Cerebellum (tissue), 4 donors: ENCODE measurements at places on chromosomes 12 and 14. TPM values are rescaled to one million over a fixed set of nuclear protein-coding genes. Genes with fewer than 3 reads are reported as not detected.

GRCh38 chr12:26609986-26610385 is 223.0 kb downstream of the ITPR2 start:
- no peak for DNase-seq

GRCh38 chr12:31224768-31225448 is 101.0 kb downstream of the SINHCAF start:
- DNase-seq = no peak

GRCh38 chr12:53327435-53328042 is 6.1 kb upstream of the AAAS start:
- no peak for DNase-seq

DNA sequence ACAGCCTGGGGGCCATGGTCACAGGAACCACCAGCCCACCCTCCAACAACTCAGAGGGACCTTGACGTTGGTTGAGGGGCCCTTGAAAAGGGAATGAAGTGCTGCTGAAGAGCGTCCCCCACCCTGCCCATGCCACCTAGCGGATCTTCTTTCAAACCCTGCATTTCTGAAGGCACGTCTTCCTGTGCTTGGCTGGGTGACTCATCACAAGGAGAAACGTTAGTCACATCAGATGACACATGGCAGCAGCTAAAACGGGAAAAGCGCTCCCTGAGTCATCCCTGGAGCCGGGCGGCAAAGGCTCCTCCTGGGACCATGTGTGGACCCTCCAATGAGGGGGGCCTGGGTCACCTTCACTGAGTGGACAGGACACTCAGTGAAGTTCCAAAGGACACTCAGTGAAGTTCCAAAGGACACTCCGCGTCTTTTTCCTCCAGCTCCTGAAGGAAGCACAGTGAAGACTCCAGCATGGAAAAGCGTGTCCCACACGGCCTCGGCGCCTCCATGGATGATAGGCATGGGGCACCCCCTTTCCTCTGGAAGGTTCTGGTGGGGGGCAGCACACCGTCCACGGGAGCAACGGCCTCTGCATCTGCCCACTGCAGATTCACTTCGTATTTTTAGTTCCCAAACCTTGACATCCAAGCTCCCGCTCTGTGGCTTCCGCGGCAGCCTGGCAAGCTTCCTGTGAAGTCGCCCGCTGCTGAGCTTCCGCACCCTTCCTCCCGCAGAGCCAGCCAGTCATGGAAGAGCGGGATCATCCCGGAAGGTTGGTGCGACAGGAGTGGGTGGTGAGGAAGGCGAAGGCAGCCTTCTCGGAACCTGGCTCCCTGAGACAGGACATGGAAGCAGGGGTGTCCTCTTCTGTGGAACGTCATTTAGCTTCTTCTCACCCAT is 383.4 kb downstream of the VRK1 start:
- DNase-seq = no peak

GRCh38 chr12:52285172-52285745 is 6.1 kb downstream of the KRT81 start:
- no peak for DNase-seq

DNA sequence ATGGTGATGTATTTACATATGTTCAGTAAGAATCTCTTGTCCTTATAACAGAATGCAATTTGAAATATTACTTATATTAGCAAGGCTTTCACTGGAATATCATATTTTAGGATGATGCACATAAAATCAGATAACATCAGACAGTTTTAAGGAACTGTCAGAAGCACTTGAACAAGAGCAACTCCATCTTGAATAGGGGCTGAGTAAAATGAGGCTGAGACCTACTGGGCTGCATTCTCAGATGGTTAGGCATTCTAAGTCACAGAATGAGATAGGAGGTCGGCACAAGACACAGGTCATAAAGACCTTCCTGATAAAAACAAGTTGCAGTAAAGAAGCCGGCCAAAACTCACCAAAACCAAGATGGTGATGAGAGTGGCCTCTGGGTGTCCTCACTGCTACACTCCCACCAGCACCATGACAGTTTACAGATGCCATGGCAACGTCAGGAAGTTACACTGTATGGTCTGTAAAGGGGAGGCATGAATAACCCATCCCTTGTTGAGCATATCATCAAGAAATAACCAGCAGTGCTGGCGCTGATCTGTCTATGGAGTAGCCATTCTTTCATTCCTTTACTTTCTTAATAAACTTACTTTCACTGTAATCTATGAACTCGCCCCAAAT is 27.6 kb upstream of the ETV6 start:
- DNase-seq = no peak

GRCh38 chr14:93173943-93174395 is 10.7 kb downstream of the MOAP1 start:
- DNase-seq = no peak

GRCh38 chr14:56102941-56103340 is 15.3 kb upstream of the PELI2 start:
- no peak for DNase-seq

DNA sequence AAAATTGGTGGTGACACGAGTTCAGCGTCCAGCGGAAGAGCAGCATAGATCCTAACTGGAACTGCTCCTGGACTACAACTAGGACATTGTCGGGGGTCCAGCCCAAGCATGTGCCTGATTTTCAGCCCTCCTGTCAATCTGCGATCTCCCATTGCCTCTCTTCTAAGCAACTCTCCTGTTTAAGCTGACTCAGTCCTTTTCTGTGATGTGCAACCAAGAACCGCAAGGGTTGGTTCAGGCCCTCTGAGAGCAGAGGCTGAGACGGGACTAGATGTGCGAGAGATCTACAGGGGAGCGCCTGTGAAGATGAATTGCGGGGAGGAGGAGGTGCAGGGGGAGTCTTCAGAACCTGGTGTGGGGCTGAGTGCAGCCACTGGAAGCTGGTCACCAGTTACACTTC is 3.7 kb upstream of the PAPLN start:
- no peak for DNase-seq

- no peak for DNase-seq
Observed at GRCh38 chr12:116222358-116222757, 55.1 kb downstream of the MED13L start.

DNA sequence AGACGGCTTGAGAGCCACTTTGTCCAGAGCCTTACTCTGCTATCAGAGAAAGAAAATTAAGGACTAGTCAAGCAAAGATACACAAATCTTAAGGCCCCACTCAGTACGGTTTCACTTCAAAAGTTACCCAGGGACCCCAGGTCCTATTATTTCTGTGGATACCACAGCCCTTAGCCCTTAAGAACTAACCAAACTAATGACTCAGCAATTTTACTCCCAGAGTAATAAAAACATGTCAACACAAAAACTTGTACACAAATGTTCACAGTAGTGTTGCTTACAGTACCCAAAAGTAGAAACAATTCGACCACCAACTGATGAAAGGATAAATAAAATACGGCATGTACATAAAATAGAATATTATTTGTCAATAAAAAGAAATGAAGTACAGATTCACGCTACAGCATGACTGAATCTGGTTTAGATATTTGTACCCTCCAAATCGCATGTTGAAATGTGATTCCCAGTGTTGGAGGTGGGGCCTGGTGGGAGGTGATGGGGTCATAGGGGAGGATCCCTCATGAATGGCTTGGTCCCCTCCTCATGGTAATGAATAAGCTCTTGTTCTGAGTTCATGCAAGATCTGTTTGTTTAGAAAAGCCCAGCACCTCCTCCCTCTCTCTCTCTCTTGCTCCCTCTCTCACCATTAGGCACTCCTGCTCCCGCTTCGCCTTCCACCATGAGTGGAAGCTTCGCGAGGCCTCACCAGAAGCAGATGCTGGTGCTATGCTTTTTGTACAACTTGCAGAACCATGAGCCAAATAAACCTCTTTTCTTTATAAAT is 30.5 kb downstream of the AREL1 start:
- no peak for DNase-seq

DNA sequence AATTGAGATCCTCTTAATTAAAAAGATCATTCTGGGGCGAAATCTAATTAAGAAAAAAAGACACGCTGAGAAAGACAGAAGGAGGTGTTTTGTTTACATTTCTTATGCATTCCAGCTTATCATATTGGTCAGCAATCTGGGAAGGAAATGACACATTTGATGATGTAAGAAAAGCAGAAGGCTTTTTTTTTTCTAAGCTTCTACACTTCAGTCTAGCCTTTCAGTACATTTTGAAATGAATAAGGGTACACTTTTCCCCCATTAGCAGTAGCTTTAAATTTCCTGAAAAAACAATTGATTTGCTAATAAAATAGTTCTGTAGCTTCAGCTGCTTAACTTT is 5.9 kb upstream of the GSC start:
- no peak for DNase-seq

DNA sequence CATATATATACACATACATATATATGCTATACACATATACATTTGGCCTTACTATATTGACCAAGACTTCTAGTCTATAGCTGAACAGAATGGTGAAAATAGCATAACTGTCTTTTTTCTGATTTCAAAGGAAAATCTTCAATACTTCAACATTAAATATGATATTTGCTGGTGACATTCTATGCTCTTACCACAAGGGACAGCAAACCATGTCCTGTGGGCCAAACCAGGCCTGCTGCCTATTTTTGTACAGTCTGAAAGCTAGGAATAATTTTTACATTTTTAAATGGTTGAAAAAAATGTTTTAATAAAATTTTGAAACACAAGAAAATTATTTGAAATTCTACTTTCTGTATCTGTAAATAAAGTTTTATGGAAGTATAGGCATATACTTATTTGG is 63.6 kb downstream of the EML5 start:
- no peak for DNase-seq

DNA sequence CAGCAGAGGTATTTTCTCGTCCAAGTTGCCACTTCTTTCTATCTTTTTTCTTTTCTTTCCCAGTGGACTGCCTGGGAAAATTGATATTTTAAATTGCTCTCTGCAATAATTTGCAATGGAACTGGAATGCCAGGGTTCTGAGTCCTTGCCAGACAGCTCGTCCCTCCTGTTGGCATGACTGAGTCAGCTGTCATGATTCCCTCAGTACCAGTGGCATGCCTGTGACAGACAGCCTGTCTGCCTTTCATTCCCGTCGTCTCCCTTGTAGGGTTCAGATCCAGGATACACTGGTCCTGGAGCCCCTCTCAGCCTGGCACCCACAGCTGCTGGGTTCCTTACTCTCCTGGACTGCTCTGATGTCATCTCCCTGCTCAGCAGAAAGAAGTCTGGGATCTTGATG is 84.8 kb downstream of the PTPN11 start:
- no peak for DNase-seq

- DNase-seq = no peak
Observed at GRCh38 chr12:19179986-19180385, 50.5 kb downstream of the PLEKHA5 start.

- DNase-seq = no peak
Observed at GRCh38 chr12:127060310-127060847, 1206.6 kb upstream of the TMEM132C start.

DNA sequence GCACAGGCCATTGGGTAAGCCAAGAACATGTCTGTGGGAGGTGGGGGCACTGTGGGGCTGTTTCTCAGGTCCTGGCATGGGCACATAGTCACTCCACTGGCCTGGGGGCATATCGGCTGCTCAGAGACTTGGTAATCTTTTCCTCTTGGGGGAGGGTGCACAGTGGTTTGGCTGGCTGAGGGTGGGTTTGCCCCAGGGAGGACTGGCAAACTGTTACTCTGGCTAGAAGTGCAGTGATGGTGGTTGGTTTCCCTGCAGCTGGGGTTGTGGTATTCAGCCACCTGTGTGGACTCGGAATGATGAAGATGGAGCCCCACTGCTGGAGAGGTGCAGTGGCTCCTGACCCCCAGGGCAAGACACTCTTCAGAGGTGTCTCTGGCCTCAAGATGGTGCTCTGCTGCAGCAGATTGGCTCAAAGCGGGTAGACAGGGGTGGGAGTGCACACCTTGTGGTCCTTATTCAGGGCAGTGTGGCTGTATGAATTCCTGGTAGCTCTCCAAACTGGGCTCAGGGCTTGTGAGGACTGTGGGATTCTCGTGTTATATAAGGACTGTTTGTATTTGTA is 74.1 kb upstream of the DDHD1 start:
- DNase-seq = no peak

DNA sequence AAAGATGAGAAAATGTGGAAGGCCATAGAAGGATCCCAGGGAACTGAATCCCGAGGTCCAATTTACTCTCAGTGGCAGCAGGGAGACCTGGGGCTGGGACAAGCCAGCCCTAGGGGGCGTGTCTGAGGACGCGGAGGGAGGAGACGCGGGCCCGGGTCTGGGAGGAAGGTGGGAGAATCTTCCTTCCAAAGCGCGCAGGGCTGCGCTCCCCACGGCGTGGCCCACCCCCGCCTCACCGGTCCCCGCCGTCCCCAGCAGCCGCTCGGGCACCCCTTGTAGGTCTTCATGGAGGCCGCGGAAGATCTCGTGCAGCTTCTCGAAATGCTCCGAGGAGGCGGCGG is 323 bp downstream of the VTI1B start:
- DNase-seq = peak; percentile 69

DNA sequence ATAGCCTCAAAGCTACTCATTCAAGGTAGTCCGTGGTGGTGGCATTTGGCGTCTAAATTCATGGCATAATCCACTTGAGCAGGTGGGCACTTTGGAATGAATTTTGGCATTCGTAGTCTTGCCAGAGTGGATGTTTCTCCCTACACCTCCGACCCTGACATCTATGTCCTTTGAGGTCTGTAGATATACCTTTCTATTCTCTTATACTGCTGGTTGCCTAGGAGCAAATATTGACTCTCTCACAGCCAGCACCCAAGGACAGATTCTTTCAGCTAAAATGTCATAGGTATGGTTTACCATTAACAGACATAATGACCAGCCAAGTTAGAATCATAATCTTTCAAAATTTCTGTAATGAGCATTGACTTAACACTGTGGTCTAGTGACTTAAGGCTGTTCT is 47.4 kb upstream of the FLRT2 start:
- DNase-seq = no peak

The OGFOD2 gene
- 5.0 TPM for total RNA-seq

The B4GALNT3 gene
- 2.4 TPM for total RNA-seq

The FZD10 gene
- 14.1 TPM for total RNA-seq

The PIWIL1 gene
- total RNA-seq = 0.45 TPM

The MUCL1 gene
- total RNA-seq = not detected

The ACSM4 gene
- not detected for total RNA-seq

The CFAP251 gene
- total RNA-seq = 12.4 TPM

The SOAT2 gene
- 0.27 TPM for total RNA-seq

The EIF5 gene
- total RNA-seq = 129 TPM

The CLEC2A gene
- not detected for total RNA-seq

The GPATCH2L gene
- total RNA-seq = 98.5 TPM

The ADAM21 gene
- total RNA-seq = 0.18 TPM
